Subcutaneous adipose tissue (tissue), 4 donors: ENCODE measurements at places on chromosomes 3 and 15. TPM values are rescaled to one million over a fixed set of nuclear protein-coding genes. Genes with fewer than 3 reads are reported as not detected.

Gene C2CD4A
- total RNA-seq = not detected

Gene ADAMTS17
- 5.3 TPM for total RNA-seq

Gene TUSC7
- total RNA-seq = not detected

Gene TMC3
- not detected for total RNA-seq

Gene SPTSSB
- total RNA-seq = not detected
